GM12878 (cell line): ENCODE measurements at places on chromosomes 16 and 17. TPM values are rescaled to one million over a fixed set of nuclear protein-coding genes. Genes with fewer than 3 reads are reported as not detected.

DNA sequence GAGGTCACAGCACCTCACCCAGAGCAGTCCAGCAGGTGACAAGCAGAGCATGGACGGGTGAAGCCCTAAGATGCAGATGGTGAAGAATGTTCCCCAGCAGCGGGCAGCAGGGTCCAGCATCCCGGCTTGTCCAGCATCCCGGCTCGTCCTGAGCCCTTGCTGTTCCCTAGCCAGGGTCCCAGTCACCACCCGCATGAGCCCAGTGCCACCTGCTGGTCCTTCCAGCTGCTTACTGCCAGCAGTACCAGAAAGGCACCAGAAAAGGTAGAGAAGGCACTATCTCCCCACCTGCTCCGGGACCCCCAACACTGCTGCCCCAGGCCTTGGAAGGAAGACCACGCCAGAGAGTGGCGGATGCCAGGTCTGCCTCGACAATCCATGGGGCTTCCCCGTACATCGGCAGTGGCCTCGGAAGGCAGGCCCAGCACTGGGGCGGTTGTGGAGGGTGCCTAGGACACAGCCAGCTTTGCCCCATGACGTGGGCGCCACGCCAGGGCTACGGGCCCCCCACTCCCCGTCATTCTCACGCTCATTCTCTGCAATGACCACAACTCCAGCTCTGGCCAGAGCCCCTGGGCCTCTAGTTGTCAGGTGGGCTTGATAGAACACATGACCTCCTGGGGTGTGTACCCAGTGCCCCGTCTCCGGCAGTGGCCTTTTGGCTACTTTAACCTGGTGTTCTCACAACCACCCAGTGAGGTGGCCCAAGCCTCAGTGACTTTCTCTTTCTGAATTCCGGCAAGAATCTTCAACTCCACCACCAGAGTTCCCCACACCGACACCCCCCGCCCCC is 1.4 kb downstream of the CENPX start:
- no peak for DNase-seq

DNA sequence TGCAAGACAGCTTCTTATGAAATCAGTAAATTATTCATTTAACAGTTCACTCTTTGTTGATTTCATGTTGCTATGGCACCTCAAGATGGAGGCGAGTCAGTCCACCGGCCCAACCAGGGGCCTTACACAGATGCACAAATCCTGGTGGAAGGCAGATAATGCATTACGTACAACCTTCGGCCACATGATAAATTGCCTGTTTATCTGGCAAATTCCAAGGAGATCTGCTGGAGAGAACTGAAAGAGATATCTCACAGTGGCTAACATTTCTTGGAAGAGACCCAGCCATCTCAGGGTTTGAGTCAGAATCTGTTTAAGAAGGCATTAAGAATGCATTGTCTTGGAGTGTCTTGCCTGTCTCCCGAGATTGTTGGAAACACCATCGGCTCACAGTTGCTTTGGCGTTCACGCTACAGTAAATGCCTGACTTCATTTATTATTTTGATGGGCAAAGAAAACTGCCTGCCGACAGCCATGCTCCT is 225.6 kb downstream of the MSI2 start:
- no peak for DNase-seq

Gene SOX9
- total RNA-seq = 18.2 and 19.0 TPM in 2 replicates

Gene BLTP2
- total RNA-seq = 128 and 151 TPM in 2 replicates

Gene DOC2A
- 0.11 TPM in 1 of 2 replicates, not detected in the other for total RNA-seq

Gene KCTD13
- 20.8 and 29.2 TPM in 2 replicates for total RNA-seq

Gene STX1B
- total RNA-seq = 2.2 and 2.4 TPM in 2 replicates
